ENCODE measurements at places on chromosomes 16 and 17. TPM values are rescaled to one million over a fixed set of nuclear protein-coding genes. Genes with fewer than 3 reads are reported as not detected.

TBX2 gene
- 1.4 TPM for total RNA-seq

HAP1 gene
- total RNA-seq: not detected

ZBTB4 gene
- 6.5 TPM for total RNA-seq

GRCh38 chr17:8754890-8755289, 3.5 kb downstream of the SPDYE4 start:
- no peak for DNase-seq

DNA sequence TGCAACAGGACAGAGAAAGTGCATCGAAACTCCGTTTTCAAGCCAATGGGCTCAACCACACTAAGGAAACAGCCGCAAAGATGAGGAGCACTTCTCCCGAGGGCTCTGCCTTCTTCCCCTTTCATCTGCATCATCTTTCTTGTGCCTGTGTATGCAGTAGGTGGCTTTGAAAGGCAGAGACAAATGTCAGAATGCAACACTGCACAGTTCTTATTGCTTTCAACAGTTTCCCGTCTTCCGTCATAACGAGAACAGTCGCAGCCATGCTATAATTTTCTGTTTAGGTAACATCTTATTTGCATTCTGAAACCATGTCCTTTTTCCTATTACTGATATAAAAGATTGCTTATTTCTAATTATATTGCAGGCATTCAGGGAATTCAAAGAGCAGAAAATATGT, 205.2 kb downstream of the SLC39A11 start:
- DNase-seq: no peak

DNA sequence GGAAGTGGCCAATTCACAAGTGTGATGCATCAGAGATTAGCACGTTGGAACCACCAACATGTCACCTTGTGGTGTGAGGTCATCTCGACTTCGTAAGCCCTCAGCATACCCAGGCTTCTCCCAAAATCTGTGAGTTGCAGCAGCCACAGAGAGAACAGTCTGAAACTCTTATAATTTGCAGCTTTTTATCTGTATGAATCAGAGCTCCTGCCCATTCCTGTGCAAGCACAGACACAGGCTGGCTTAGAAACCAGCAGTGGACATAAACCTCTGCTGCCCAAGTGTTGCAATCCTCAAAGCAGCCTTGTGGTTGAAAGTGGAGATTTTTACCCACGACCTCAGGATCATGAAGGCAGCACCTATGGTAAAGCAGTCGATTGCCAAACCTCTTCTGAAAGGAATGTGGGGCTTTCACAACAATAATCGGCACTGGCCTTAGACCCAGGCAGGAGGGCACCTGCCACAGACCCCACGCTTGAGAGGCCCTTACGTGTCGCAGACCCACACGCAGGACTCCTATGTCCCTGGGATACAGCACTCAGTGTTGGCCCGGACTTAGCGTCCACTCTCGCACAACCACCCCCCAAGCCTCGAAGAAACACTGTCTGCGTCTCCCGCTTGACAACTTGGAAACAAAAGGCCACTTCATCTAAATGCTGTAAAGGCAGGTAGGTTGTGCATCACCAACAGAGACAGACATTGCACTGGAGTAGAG, 24.5 kb upstream of the OSGIN1 start:
- no peak for DNase-seq

DNA sequence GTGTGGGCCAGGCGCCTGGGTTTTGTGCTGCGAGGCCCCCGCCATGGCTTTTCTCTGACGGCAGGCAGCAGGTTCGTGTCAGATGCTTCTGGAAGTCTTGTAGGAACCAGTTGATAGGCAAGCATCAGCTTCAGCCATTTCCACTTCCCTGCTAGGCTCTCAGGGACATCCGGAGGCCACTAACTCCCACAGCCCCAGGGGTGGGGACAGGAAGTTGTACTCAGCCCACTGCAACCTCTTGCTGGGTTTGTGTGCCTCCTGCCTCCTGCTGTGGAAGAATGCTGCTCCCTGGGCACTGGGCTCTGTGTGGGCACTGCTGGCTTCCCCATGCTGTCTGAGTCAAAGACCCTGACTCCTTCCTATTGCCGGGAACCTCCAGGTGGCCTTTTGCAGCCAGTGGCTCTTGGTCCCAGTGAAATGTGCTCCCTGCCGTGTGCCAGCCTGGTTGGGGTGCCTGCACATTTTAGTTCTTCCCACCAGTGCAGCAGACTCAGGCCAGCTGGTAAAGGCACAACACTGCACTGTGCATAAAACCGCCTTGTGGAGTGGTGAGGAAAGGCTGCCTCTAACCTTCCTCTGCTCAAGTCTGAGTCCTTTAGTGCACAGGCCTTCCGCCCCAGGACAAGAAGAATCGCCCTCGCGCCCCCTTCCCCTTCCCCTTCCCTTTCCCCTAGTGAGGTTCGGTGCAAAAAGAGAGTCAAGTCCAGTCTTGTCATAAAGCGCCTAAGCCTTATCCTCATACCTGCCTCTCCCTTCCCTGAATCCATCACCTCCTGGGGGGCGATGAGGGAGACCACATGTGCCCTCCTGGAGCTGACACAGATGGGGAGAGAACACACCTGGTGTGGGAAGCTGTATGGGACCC, 16.6 kb downstream of the LDHD start:
- DNase-seq: peak; percentile 55

GRCh38 chr16:54096607-54097006, 190.0 kb downstream of the IRX3 start:
- no peak for DNase-seq

DNA sequence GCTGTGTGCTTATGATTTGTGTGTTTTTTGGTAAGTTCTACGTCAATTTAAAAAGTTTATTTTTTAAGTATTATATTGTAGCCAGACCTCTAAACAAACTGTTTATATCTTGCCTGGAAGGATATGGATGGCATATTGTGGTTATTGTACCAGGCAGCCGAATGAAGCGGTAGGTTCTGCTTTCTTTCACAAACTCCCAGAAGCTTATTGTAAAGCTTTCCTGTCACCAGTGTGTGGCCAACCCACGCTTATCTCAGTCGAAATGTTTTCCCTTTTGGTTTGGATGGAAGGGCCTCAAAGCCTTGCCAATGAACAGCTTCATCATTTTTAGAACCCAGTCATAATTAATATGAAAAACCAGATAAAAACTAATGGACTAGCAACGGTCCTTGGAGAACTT, 53.1 kb downstream of the CYB5B start:
- no peak for DNase-seq

- DNase-seq: peak; percentile 91
Observed at GRCh38 chr16:424033-424622, 1.3 kb upstream of the RAB11FIP3 start.

Measured in Daoy (cell line).